ENCODE measurements at places on chromosomes 1 and 21. TPM values are rescaled to one million over a fixed set of nuclear protein-coding genes. Genes with fewer than 3 reads are reported as not detected.

DNA sequence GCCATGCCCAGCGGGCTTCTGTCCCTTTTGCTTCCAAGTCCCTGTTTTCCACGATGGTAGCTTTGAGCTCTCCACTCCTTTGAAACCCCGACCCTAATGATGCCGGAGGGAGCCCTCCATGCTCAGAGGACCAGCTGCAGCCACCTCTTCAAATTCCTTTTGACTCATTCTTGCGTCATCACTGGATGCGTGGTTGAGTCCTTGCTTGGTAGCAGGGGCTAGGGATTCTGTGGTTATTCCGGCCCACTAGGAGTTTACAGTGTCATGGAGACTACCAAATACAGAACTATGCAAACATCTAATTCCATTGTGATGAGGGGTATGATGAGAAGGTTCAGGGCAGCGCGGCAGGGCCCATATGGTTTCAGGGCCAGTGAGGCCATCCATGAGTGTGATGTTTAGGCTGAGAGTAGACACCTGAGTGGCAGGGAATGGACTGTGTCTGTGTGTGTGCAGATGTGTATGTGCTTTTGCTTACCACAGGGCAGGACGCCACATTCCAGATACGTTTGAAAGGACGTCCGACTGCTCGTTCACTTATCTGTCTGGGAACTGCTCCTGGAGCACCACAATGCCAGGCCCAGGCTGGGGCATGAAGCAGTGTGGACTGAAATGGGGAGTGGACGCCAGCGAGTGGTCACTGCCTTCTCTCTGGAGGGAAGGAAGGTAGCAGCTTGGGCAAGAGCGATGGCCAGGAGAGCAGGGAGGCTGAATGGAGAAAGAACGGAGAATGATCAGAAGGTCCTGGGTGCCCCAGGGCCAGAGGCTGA, 30.4 kb upstream of the ZBTB21 start:
- no peak overlapping the region for H3K4me3 ChIP-seq
- no peak overlapping the region for H3K27ac ChIP-seq
- no peak for DNase-seq
- H3K36me3 ChIP-seq = no peaks in the 10 kb centered on the region

DNA sequence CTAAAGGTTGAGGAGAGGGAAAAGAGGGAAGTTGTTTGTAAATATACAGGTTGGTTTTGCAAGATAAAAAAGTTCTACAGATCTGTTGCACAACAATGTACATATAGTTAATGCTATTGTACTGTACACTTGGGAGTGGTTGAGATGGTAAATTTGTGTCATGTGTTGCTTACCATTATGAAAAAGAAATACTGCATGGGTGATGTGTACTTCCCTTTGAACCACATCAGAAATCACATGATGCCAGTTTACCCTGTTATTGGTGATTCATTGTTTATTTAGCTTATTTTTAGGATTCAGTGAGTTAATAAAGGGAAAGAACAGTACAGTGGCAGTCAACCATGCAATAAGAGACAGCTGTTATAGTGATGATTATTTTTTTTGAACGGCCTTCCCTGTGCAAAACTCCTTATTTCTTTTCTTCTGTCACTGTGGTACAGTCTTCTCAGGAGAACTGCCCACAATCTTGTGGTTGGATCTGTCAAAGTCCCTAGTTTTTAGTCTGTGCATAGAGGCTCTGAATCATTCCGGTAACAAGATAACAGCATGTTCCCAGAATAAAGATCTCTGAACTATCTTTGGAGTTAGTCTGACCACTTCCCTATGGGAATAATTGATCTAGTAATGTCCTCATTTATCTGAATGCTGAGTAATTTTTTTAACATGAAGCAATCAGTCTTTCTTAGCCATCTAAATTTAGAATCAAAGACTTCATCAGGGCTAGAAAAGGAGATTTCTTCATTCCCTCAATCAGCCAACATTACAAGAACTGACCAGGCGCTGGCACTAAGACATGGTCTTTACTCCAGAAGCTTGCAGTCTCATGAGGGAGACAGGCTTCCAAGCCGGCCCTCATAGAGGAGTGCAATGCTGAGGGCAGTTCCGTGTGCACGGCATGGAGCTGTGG, 84.2 kb downstream of the SH3GLB1 start:
- H3K4me3 ChIP-seq = no peak overlapping the region
- peak; percentile 45 for DNase-seq
- no peaks in the 10 kb centered on the region for H3K4me1 ChIP-seq
- H3K36me3 ChIP-seq = no peaks in the 10 kb centered on the region
- no peaks in the 10 kb centered on the region for H3K27me3 ChIP-seq

GRCh38 chr1:244163861-244164510, 112.9 kb downstream of the ZBTB18 start:
- no peaks in the 10 kb centered on the region for H3K36me3 ChIP-seq
- no peaks in the 10 kb centered on the region for H3K4me1 ChIP-seq
- no peaks in the 10 kb centered on the region for H3K27me3 ChIP-seq
- peak; percentile 14 for DNase-seq
- H3K4me3 ChIP-seq = no peak overlapping the region
- peak overlapping the region; percentile 44 for H3K27ac ChIP-seq

DNA sequence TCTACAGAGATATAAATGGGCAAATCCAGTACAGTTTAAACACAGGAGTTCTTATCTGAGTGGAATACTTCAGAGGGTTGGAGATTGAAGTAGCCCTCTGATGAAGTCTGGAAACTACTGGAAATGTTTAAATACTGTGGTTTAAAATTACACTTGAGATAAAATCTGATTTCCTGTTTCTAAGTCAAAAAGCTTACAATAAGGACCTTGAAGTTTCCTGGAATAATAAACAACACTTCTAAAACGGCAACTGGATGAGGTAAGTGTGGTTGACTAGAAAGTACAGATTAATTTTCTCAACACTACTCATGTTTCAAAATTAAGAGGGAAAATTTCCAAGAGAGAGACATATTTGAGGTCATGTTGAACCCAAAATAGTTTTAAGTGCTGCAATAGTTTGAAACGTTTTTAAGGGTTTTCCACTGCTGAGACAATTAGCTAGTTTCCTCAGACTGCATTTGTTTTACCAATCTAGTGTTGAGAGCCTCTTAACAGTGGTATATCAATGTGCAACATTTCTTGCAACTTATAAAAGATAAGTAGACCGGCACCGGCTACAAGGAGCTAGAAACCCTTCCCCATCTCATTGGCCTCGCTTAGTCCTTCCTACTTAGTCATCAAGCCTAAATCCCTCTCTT, 27.4 kb downstream of the KCNA3 start:
- no peaks in the 10 kb centered on the region for H3K36me3 ChIP-seq
- H3K27ac ChIP-seq = no peak overlapping the region
- DNase-seq = no peak

FMO4 gene
- total RNA-seq = 2.4 TPM

DMAP1 gene
- total RNA-seq = 81.0 TPM

KRTAP20-4 gene
- not detected for total RNA-seq

PAPPA2 gene
- 0.20 TPM for total RNA-seq

All from tibial nerve (tissue), 4 donors.